Naive thymus-derived CD4-positive, alpha-beta T cell (primary cell): ENCODE measurements at places on chromosomes 2 and 18.

GRCh38 chr2:174607989-174608865, 10.6 kb upstream of the WIPF1 start:
- H3K27me3 ChIP-seq, result no peaks in the 10 kb centered on the region
- H3K36me3 ChIP-seq, result no peaks in the 10 kb centered on the region
- peaks cover 45% of the 10 kb centered on the region for H3K4me1 ChIP-seq
- H3K27ac ChIP-seq, result peak overlapping the region; percentile 75
- no peak for DNase-seq
- H3K4me3 ChIP-seq, result no peak overlapping the region

- no peak for DNase-seq
- peaks cover 28% of the 10 kb centered on the region for H3K4me1 ChIP-seq
- no peak overlapping the region for H3K27ac ChIP-seq
- H3K27me3 ChIP-seq, result no peaks in the 10 kb centered on the region
- no peaks in the 10 kb centered on the region for H3K36me3 ChIP-seq
- no peak overlapping the region for H3K4me3 ChIP-seq
Measured at GRCh38 chr2:179044500-179044899, 5.4 kb downstream of the CCDC141 start.

DNA sequence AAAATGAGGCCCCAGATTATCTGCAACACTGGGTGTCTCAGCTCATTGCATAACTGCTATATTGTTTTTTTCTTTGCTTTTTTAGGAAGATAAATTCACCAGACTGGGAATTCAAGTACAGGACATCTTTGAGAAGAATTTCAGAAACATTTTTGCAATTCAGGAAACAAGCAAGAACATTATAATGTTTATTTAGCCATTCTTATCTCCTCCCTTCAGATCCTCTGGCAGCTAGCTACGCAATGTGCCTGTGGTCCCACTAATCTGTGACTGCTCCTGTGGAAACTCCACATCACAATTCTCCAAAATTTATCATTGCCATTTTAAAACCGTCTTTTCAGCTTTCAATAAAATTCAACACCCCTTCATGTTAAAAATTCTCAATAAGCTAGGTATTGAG, 126.8 kb downstream of the SP100 start:
- DNase-seq, result no peak
- H3K27me3 ChIP-seq, result no peaks in the 10 kb centered on the region
- H3K27ac ChIP-seq, result no peak overlapping the region
- no peak overlapping the region for H3K4me3 ChIP-seq

- no peak overlapping the region for H3K4me3 ChIP-seq
- H3K27ac ChIP-seq, result no peak overlapping the region
- no peaks in the 10 kb centered on the region for H3K4me1 ChIP-seq
- no peaks in the 10 kb centered on the region for H3K27me3 ChIP-seq
- DNase-seq, result no peak
Measured at GRCh38 chr2:157933160-157933920, 57.2 kb upstream of the ACVR1 start.

GRCh38 chr2:128901572-128902391, 583.1 kb upstream of the HS6ST1 start:
- no peak for DNase-seq
- no peak overlapping the region for H3K4me3 ChIP-seq
- H3K27me3 ChIP-seq, result no peaks in the 10 kb centered on the region
- H3K36me3 ChIP-seq, result no peaks in the 10 kb centered on the region

GRCh38 chr2:175152242-175152641, 15.8 kb downstream of the ATF2 start:
- H3K4me3 ChIP-seq, result no peak overlapping the region
- H3K36me3 ChIP-seq, result peaks cover 6% of the 10 kb centered on the region
- peaks cover 4% of the 10 kb centered on the region for H3K4me1 ChIP-seq
- DNase-seq, result no peak
- H3K27ac ChIP-seq, result no peak overlapping the region

DNA sequence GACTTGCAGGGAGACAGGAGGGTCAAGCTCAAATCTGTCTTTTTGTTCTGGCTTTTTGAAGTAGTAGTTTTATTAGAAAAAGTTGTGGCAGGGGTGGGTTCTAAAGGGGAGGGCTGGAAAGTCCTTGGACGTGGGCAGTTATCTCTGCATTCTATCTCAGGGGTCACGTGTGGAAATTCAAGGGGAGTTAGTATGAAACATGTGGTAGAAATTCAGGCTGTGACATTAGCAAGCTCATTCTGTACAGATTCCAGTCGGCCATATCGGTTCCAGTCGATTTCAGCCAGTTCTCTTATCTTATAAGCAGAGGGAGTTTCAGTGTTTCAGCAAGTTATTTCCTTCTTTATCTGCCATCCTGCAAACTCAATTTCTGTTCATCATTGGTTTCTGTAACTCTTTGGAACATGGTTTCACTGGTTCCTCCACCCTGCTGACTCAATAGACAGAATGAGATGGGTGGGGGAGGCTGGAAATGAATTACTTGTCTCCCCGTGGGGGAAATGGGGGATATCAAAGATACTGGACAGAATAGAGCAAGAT, 53.0 kb downstream of the RAB27B start:
- no peaks in the 10 kb centered on the region for H3K4me1 ChIP-seq
- H3K36me3 ChIP-seq, result no peaks in the 10 kb centered on the region
- H3K27ac ChIP-seq, result no peak overlapping the region
- no peak for DNase-seq
- H3K27me3 ChIP-seq, result no peaks in the 10 kb centered on the region

- no peaks in the 10 kb centered on the region for H3K36me3 ChIP-seq
- H3K27ac ChIP-seq, result no peak overlapping the region
- no peaks in the 10 kb centered on the region for H3K4me1 ChIP-seq
- H3K27me3 ChIP-seq, result no peaks in the 10 kb centered on the region
- peak; percentile 36 for DNase-seq
Measured at GRCh38 chr2:181430406-181431118, 26.6 kb upstream of the ITGA4 start.

DNA sequence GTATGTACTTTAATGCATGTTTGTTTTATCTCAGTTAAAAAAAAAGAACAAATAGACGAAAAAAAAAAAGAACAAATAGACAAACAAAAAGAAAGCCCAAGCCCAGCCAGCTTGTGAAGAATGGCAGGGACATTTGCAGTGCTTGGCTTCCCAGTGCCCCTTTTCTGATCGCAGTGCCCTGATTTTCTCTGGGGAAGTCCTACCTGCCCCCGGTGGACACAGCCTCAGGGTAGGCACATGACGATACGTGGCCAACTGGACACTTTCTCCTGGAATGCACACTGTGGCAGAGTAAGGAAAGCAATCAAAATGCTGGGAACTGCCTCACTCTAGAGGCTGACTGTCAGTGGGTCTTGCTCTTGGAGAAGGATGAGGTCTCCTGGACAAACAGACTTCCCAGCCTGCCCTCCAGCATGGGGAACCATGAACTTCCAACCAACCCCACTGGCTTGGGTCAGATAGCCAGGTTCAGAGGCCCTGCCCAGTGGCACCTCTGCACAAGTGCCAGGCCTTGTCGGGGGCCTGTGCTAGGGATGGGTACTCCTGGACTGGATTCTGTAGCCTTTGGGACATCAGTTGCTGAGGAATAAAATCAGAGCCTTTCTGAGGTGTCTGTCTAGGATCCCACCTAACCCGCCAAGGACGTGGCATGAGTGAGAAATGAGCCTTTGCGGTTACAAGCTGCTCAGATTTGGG, 76.7 kb downstream of the INHBB start:
- no peaks in the 10 kb centered on the region for H3K4me1 ChIP-seq
- H3K36me3 ChIP-seq, result no peaks in the 10 kb centered on the region
- H3K27me3 ChIP-seq, result no peaks in the 10 kb centered on the region
- H3K4me3 ChIP-seq, result no peak overlapping the region

DNA sequence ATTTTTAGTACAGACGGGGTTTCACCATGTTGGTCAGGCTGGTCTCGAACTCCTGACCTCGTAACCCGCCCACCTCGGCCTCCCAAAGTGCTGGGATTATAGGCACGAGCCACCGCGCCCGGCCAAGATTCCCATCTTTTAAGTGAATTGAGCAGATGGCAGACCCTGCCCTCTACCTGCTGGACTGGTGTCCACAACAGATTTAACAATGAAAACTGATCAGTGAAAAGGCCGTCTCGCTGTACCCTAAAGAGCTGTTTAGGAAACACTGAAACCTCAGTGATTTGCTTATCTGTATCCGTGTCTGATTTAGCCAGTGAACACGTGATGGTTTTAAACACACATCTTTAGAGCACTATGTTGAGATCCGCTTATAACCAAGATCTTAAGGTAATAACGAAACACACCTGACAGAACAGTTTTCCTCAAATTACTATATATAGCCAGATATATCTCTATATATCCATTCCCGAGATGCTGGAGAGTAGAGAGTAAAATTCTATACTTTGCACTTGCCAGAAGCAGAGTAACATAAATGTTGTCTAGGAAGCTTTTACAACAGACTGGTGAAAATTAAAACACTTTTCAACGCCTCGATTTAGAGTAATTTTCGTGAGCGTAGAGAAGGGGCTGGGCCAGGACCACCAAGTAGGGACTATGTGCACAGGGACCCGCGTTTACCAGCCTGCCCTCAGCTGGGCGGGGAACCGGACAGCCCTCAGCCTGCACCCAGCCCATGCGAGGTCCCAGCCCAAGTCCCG, 594 bp downstream of the FAM161A start:
- DNase-seq, result no peak
- peak overlapping the region; percentile 77 for H3K27ac ChIP-seq
- no peaks in the 10 kb centered on the region for H3K36me3 ChIP-seq
- no peaks in the 10 kb centered on the region for H3K27me3 ChIP-seq

GRCh38 chr2:143759455-143759854, 630.2 kb downstream of the ARHGAP15 start:
- no peaks in the 10 kb centered on the region for H3K27me3 ChIP-seq
- no peak overlapping the region for H3K27ac ChIP-seq
- no peak overlapping the region for H3K4me3 ChIP-seq

DNA sequence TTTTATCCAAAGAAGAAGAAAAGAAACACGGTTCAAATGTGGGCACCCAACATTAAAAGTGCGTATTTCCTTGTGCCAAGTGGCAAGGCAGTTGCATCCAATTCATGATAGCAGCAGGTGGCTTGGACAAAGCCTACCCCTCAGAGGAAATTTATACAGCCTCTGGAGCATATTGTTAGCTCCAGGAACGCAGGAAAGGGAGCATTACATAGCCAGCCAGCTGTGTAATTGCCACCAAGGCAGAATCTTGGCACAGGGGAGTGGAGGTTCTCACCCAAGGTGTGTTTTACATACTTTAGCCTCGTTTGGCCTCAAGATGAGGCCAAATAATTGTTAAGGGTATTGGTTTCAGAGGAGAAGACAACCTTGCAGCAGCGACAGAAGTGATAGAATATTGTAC, 526.9 kb downstream of the TMEM182 start:
- no peak for DNase-seq
- H3K27me3 ChIP-seq, result no peaks in the 10 kb centered on the region
- no peaks in the 10 kb centered on the region for H3K4me1 ChIP-seq
- H3K27ac ChIP-seq, result no peak overlapping the region
- no peaks in the 10 kb centered on the region for H3K36me3 ChIP-seq

GRCh38 chr18:36653870-36654269, 174.9 kb downstream of the TPGS2 start:
- H3K36me3 ChIP-seq, result no peaks in the 10 kb centered on the region
- DNase-seq, result no peak
- H3K27ac ChIP-seq, result no peak overlapping the region
- no peak overlapping the region for H3K4me3 ChIP-seq

DNA sequence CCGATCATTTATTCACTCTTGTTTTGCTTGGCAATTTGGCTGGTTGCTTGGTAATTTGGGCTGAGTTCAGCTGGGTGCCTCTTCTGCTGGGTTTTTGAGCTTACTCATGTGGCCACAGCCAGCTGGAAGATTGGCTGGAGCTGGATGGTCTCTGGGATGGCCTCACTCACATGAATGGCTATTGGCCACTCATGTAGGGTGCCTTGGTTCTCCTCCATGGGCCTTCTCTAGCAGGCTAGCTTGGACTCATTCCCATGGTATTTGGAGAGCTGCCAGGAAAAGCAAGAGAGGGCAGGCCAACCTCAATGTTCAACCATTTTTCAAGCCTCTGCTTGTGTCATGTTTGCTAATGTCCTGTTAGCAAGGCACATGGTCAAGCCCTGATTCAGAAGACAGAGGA, 16.9 kb downstream of the ZAP70 start:
- H3K4me3 ChIP-seq, result no peak overlapping the region
- H3K27ac ChIP-seq, result no peak overlapping the region
- H3K4me1 ChIP-seq, result peaks cover 8% of the 10 kb centered on the region
- H3K27me3 ChIP-seq, result no peaks in the 10 kb centered on the region
- DNase-seq, result no peak
- peaks cover 98% of the 10 kb centered on the region for H3K36me3 ChIP-seq

DNA sequence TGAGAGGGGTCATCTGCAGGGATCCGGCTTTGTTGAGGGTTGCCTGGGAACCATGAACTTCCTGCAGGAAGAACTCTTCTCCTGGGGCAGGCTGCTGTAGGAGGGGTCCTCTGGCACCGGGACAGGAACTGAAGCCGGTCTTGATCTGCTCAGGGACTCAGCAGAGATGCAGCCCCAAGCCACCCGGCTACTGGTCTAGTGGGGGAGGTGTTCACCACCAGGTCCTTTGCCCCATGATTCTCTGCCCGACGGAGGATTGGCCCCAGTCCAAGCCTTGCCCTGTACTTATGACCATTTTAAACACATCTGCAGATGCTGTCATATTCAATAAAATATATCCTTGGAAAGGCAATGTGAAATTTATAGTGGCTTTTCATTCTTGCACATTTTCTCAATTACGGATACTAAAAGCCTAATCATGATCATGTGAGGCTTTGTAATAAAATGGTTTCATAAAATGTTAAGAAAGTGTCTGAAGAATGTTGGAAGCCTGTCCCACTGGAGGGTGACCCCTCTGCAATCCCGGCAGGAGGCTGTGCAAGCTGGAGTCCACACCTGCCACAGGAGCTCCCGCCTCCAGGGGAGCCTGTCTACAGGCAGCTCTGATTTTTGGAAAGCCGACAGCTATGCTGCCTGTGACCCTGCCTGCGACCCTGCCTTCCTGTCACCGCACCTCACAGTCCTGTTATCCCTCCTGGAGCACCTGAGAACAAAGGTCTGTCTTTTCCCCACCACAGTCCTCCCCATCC, 98.8 kb upstream of the TAF1B start:
- no peak overlapping the region for H3K27ac ChIP-seq
- no peaks in the 10 kb centered on the region for H3K36me3 ChIP-seq
- no peak overlapping the region for H3K4me3 ChIP-seq
- no peaks in the 10 kb centered on the region for H3K4me1 ChIP-seq

DNA sequence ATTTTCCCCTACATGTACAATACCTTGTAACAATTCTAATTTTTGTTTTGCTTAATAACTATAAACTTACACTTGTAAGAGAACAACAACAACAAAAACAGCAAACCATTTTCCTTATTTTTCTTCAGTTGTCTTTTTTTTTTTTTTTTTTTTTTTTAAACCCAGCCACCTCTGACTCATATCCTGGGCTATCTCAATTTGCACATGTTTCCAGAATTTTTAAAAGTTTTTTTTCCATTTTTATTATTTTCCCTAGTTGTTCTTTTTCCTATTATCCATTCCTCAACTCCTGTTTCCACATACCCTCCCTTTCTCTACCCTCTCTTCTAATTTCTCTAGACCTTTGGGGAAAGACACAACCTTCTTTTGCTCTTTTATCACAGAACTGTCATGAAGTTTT, 112.5 kb downstream of the EFEMP1 start:
- no peak for DNase-seq
- H3K4me1 ChIP-seq, result no peaks in the 10 kb centered on the region
- no peak overlapping the region for H3K27ac ChIP-seq
- H3K27me3 ChIP-seq, result no peaks in the 10 kb centered on the region
- no peaks in the 10 kb centered on the region for H3K36me3 ChIP-seq
- H3K4me3 ChIP-seq, result no peak overlapping the region
